NCI-H2081 treated with DMSO at 0.1 percent for 48 hours (cell line): ENCODE measurements at places on chromosomes 16 and 17.

- DNase-seq: no peak
Observed at GRCh38 chr17:49825645-49826044, 22.2 kb downstream of the TAC4 start.

GRCh38 chr16:86580791-86581170 is 2.4 kb downstream of the FOXL1 start:
- DNase-seq: no peak

DNA sequence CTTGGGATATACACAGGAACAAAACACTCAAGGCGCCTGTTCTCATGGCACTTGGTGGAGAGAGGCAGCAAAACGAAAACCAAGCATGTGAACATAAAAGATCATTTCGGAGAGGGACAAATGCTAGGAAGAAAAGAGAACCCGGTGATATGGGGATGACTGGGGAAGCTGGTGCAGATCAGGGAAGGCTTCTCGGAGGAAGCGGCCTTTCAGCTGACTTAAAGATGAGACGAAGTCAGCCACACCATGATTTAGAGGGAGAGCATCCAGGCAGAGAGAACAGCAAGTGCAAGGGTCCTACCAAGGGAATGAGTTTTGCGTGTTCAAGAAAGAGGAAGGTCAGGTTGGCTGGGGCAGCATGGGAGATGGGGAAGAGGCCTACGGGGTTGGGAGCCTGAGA is 250.9 kb downstream of the KATNIP start:
- no peak for DNase-seq

DNA sequence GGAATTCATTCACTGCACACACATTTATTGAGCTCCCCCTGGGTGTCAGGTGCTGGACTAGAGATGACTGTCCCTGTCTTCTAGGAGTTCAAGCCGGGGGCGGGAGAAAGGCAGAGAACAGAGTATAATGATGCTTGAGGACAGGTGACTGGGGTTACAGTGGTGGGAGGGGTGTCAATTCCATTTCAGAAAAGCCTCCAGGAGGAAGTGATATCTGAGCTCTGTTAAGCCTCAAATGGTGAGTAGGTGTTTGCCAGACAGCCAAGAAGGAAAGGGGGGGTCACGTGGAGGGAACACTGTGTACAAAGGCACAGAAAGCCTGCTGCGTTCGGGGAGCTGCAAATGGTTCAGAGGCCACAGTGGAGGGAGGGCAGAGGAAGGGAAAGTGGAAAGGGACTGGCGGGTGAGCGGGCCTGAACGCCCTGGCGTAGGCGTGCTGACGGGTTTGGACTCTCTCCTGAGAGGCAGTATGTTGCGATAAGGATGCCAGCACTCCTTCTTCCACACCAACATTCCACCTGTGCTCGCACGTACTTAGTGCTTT is 9.7 kb upstream of the NXPH3 start:
- DNase-seq: no peak

DNA sequence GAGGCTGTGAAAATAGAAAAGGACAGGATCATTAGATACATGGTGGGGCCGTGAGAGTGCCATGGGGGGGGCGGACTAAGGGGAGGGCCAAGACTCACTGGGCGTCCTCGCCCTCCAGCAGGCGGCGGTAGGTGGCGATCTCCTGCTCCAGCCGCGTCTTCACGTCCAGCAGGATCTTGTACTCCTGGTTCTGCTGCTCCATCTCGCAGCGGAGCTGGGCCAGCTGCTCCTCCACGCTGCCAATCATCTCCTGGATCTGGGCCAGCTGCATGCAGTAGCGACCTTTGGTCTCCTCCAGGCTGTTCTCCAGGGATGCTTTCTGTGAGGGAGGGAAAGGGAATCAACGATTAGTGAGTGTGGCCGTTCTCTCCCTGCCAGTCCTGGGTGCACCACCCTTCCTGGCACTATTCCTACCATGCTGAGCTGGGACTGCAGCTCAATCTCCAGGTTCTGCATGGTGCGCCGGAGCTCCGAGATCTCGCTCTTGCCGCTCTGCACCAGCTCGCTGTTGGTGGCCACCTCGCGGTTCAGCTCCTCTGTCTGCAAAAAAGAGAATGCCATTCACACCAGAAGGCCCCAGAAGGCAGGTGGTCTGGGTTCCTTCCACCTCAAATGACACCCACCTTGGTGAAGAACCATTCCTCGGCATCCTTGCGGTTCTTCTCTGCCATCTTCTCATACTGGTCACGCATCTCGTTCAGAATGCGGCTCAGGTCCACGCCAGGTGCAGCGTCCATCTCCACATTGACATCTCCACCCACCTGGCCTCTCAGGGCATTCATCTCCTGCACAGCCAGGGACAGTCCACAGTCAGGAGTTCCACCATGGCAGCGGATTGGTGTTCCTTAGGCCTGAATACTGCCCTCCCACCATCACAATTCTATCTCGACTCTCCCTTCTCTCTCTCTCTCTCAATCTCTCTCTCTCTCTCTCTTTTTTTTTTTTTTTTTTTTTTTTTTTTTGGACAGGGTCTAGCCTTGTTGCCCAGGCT is 3.3 kb downstream of the KRT14 start:
- DNase-seq: no peak

- no peak for DNase-seq
Observed at GRCh38 chr16:85395913-85396878, 216.9 kb upstream of the GSE1 start.

DNA sequence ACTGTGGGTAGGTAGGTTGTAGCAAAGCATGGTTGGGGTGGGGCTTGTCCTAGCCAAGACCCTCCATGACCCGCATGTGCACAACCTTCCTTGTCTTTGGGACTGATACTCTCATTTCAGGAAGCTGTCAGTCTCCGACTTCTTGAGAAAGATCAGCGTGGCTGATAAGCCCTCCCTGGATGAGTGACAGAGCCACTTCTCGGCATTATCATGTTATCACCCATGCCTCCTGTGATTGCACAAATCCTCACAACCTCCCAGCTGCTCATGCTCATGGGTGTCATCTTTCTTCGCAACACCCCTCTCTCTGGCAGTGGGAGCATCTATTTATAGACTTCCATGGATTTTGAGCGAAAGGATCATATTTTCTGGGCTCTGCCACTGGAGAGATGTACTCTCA is 314.2 kb downstream of the FOXL1 start:
- no peak for DNase-seq

DNA sequence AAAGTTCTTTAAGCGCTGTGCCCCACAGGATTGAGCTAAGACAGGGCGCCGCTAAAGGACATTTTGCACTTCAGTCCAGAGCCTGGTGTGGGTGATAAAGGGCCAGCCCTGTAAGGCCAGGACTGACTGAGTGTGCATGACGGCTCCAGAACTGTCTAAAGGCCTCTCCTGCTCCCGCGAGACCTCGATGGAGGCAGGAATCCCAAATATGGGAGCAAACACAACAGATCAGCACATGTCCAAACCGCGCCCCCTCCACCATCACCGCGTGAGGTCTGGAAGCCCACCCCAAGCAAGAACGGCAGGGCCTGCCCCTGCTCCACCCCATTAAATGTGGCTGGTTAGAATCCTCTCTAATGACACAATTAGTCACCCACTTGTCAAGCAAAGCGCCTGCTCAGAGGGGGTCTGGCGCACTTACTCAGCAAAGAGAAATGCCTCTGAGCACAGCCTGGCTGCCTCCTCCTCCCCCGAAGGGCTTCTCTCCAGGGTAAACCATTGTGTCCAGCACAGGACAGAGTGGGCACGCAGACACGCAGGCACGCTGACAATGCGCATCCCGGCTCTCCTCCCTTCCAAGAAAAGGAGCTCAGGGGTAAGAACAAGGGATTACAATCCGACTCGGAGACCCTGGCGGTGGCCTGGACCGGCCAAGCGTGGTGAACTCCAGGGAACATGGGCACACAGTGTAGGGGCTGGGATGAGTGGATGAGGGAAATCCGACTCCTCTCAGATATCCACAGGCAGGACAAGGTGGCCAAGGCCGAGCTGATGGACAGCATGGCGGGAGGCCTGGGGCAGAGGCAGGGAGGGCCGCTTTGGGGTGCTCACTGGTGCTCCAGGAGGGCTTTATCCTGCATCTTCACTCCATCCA is 1.5 kb downstream of the MXRA7 start:
- DNase-seq: no peak

DNA sequence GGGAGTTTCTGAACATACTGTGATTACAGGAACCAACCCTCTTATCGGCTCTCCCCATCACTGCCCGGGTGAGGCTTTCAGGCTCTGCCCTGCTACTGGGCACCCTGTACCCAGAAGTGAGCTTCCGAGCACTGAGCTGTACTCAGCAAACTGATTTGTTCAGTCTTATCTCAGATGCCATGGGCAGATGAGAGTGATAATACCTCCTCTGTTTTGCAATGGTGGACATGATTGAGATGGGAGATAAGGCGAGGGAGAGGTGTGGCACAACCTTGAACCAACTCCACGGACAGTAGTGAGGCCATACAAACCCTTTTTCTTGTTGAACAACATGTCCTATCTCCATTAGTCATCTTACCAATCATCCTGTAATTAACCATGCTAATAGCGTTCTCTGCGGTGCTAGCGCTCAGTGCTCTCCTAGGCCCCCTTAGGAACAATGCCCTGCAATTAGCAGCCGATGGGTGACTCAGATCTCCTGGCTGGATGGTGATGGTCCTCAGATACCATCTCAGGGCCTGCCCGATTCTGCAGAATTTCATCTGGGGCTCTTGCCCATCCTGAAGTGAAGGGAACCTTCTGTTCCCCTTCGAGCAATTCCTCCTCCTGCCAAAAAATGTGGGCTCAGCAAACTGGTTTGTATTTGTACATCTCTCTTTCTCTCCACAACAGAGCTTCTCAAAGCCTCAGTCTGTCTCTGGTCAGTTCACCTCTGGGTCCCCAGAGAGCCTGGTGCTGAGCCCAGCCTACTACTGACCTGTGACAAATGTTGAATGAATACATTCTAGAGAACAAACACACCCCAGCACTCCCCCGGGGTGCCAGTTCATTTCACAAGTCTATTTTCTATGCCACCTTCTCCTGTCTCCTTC is 139.3 kb upstream of the IRX3 start:
- no peak for DNase-seq

- DNase-seq: no peak
Observed at GRCh38 chr17:74937064-74938051, 1.7 kb downstream of the OTOP3 start.

- no peak for DNase-seq
Observed at GRCh38 chr17:54968988-54969332, 395 bp downstream of the STXBP4 start.

DNA sequence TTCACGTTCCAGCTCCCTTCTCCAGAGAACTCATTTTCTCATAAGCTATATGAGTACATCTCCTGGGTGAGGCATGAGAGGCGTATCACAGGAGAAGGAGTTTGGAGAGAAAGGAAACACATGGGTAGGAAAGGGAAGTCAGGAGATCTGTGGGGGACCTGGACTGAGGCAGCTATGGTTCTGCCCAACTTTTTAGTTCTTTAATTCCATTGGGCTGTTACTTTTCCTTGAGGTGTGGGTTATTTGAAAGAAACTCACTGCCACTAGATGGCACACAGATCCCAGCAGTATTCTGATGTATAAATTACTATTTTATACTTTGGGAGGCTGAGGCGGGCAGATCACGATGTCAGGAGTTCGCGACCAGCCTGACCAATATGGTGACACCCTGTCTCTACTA is 63.6 kb downstream of the NUP93 start:
- no peak for DNase-seq

DNA sequence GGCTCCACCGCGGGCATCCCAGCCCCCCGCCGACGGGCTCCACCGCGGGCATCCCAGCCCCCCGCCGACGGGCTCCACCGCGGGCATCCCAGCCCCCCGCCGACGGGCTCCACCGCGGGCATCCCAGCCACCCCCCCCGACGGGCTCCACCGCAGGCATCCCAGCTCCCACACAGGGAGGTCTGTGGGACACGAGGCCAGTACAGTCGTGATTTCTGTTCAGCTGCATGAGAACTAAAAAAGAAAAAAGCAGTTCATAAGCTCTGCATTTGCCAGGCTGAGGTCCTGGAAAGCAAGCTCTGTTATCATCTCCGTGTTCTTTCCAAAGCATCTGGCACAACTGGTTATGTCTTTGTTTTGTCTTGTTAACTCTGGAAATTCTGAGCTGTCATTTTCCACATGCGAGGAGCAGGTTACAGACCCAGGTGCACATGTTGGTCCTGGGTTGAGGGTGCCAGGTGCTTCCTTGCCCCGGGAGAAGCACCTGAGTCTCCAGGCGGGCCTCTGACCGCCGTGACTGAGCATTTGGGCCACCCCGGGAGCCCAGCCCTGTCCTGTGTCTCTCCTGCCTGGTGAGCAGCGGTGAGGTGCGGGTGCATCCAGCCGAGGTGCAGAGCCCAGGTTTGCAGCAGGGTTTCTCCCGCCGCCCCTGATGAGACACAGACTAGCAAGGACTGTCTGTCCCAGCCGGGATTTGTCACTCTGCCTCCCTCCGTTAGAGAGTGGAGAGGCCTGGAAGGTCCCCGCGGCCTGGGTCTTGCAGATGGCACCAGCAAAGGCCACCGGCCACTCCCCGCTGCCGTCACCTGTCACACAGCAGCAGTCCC is 9.9 kb upstream of the WFIKKN1 start:
- no peak for DNase-seq

DNA sequence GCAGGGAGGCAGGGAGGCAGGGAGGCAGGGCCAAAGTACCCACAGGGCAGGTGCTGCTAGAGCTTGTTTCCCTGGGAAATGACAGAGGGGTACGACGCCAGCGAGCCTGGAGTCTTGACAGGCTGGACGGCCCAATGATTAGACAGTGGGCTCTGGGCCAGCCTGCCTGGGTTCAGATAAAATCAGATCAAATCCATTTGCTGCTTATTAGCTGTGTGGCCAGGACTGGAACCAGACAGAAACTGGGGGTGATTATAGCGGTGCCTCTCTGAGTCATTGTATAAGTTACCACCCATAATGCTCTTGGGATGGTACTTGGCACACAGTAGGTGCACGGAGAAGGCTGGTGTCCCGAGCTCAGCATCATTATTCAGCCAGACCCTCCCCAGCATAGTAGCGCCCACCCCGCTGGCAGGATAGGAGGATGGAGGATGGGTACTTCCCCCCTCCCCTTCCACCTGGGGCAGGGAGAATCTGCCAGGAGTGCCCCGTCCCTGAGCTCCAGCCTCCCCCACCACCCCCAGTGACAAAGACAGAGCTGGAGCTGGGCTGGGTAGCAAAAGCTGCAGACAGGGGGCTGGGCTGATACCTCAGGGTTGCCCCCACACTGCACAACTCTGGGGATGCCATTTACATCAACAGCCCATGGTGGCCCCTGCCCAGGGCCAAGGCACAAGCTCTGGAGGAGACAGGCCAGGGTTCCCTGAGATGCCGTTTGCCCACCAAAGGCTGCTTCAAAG is 77.6 kb upstream of the TNRC6C start:
- no peak for DNase-seq

GRCh38 chr16:10514369-10515055 is 65.9 kb downstream of the EMP2 start:
- DNase-seq: no peak

DNA sequence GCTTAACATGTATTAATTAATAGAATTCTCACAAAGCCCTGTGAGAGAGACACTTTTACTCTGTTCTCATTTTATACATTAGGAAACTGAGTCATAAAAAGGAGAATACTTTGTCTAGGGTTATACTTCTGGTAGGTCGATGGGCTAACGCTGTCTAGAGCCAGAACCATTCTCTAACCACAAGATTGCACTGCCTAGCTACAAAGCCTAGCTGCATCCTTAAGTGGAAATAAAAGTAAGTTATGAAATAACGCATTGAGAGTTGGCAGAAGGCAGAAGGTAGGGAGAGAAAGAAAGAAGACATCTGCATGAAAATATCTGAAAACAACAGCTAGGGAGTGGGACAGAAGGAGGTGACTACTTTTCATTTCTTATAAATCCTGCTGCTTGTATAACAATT is 33.2 kb downstream of the IRX6 start:
- no peak for DNase-seq
